ENCODE measurements at places on chromosomes 13 and 19.

DNA sequence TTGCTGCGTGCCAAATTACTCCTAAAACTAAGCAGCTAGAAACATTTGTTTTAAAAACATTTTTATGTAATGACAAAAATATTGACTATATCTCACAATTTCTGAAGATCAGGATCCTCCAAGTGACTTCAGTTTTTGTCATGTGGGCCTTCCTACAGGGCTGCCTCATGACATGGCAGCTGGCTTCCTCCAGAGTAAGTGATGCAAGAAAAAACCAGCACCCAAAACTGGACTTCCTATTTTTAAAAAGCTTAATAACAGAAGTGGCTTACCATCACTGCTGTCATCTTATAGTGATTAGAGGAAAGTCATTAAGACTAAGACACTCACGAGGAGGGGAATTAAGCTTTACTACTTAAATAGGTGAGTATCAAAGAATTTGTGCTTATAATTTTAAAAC is 681.7 kb downstream of the PCDH17 start:
- DNase-seq = no peak

GRCh38 chr13:49404703-49405020 is 39.2 kb downstream of the CAB39L start:
- no peak for DNase-seq

- no peak for DNase-seq
Observed at GRCh38 chr19:8302357-8302691, 5.8 kb downstream of the CD320 start.

DNA sequence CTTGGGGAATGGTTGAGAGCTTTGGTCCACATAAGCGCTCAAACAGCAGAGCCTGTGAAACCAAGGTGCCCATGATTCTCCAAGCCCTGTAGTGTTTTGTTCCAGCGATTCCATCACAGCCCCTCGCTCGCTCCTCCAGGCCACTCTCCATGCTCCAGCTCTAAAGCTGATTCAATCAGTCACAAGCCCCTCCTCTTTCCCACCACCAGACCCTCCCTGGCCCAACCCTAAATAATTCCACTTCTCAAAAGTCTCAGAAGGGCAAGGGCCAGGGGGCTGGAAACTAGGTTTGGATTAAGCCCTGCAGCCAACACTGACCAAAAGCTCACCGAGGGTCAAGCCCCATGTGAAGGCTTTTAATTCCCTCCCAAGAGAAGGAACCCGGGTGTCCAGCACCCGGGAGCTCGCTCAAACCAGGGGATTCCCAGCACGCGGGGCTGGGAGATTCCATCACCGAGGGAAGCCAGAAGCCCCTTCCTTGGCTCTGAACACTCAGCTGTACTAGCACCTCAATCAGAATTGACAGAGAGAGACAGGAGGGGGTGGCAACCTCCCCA is 1.5 kb downstream of the ZNF296 start:
- no peak for DNase-seq

DNA sequence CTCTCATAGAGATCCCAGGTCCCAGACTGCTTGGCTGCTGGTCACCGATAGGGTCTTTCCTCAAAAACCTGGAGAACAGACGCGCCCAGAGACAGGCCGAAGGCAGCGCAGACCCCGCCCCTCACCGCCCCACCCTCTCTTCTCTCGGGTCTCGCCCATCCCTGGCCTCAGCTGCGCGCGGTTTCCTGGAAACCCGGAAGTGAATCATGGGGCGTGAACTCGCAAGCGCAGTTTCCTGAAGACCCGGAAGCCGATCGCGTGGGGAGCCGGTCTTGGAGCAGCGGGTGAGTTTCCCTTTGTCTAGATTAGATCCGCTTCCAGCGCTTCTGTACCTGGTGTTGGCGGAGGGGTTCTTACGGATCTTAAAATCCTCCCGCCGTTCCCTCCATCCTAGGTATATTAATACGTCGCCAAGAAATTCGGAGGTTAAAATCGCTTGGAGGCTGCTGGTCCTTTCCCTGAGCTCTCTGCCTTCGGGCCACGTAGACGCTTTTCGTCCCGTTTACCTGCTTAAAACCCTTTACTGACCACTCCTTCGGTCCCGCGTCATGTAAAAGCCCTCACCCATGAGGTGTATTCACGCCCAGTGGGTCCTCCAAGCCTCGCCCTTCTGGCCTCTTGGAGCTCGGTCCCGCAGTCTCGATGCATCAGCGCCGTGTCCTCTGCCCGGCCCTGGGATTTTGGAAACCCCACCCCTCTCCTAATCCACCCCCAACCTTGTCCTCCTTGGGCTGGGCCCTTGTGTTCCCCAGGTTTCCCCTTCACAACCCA is at the start of gene ZNF578:
Gene ZNF578 (plus strand): TSS at position 230 of the 771 bp plus-strand sequence. CDS start 48,293 bp downstream, outside the sequence.
- peak; percentile 29 for DNase-seq

- DNase-seq = no peak
Observed at GRCh38 chr19:11067356-11068113, 21.7 kb upstream of the LDLR start.

DNA sequence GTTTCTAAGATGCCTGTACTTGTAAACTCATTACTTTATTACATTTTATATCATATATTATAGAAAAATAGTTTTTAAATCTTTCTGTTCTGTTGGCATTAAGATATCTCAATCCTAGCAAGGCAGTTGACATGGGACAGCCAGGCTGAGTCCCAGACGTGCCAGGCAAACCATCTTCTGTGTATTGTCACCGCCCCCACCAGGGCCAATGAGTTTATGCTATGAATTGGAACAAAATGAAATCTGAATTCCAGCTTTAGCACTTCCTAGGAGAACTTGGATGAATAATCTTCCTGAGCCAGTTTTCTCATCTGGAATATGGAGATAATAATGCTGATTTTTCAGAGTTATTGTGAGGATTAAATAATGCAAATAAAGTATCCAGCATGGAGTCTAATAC is 79.9 kb upstream of the GSX1 start:
- DNase-seq = no peak

- DNase-seq = no peak
Observed at GRCh38 chr19:45955905-45956608, 17.6 kb downstream of the NOVA2 start.

DNA sequence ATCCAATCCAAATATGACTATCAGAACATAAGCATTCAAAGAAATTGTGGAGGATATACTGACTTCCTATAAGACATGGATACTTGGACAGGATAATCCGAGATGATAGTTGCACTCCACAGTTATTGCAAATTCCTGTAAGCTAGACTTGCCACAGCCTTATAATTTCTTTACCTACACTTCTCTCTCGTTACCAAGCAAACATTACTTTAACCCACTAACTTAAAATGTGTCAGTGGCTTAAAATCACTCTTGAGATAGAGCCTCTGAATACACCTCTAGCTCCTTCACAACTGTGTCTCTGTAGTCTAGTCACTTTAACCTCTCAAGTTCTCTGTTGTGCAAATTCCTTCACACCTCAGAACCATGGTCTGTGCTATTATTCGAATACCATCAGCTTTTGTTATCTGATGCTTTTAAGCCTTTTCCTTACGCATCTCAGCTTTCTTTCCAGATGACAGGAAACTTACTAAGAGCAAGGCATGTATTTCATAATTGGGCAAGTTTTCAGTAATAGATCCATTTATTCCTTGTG is 474.9 kb upstream of the MIR17HG start:
- no peak for DNase-seq

Data from T-helper 9 cell (primary cell).